Breast epithelium (tissue), 4 donors: ENCODE measurements at places on chromosomes 16 and 17. TPM values are rescaled to one million over a fixed set of nuclear protein-coding genes. Genes with fewer than 3 reads are reported as not detected.

Gene CLDN9
- not detected for total RNA-seq

DNA sequence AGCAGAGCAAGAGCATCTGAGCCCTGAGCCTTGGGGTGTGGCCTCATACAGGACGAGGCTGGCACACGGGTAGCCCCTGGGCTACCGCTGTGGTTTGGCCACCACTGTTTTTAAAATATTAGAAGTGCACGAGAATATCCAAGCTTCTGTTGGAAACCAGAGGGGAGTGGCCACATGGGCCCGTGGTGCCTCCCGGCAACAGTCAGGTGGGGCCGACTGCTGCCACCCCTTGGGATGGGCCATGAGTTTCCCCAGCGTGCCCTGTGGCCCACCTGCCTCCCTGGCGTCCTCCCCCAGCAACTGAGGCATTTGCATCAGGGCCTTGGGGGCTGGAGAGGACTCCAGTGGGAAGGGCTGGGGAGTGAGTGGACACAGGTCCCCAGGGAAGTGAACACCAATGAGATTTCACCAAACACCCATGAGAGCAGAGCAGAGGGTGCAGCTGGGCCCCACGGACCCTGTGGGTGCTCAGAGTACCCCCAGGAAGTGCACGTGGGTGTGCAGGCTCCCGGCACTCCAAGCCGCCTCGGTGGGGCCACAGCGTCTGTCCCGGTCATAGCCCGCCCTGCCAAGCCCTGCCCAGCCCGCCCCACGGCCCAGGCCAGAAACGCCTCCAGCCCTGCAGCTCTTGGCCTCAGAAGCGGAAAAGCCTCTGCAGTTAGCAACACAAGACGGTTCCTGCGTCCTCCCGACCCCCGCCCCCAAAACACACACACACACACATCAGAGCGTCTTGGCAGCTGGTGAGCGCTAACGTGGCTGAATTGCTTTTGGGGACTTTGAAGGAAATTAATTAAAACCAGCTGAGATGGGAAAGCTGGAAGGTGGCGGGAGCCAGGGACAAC lies 22.7 kb downstream of the ZNF469 start:
- no peak for DNase-seq

- no peak for DNase-seq
Observed at GRCh38 chr16:27458258-27458657, 56.3 kb downstream of the IL21R start.

Gene DHRS7C
- not detected for total RNA-seq

GRCh38 chr17:69592692-69593350 lies 178.3 kb downstream of the MAP2K6 start:
- DNase-seq: no peak

- DNase-seq: no peak
Observed at GRCh38 chr16:84876873-84877606, 57.3 kb downstream of the CRISPLD2 start.

- no peak for DNase-seq
Observed at GRCh38 chr17:67076290-67076689, 31.9 kb downstream of the CACNG1 start.

- DNase-seq: peak; percentile 43
Observed at GRCh38 chr17:77496831-77497577, 356.2 kb downstream of the SEC14L1 start.

DNA sequence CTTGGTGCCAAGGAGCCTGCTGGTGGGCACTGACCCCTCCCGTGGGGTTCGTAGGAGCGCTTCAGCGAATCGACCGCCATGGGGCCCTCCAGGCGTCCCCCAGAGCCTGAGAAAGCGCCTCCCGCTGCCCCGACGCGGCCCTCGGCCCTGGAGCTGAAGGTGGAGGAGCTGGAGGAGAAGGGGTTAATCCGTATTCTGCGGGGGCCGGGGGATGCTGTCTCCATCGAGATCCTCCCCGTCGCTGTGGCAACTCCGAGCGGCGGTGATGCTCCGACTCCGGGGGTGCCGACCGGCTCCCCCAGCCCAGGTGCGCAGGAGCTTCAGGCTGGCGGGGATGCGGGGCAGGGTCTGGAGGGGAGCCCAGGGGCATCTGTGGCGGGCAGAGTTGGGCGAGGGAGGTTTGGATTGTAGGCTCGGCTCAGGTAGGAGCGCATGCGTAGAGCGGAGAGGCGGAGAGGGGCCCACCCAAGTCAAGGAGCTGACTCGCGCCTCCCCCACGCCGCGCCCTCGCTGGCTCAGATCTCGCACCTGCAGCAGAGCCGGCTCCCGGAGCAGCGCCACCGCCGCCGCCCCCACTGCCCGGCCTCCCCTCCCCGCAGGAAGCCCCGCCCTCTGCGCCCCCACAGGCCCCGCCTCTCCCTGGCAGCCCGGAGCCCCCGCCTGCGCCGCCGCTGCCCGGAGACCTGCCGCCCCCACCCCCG lies 19.8 kb downstream of the FMNL1 start:
- no peak for DNase-seq

Gene GRB7
- 69.2 TPM for total RNA-seq

Gene SHISA9
- total RNA-seq: not detected

Gene FBXW10B
- 0.48 TPM for total RNA-seq

Gene UNC45B
- not detected for total RNA-seq

Gene TMC6
- total RNA-seq: 28.4 TPM

Gene CACNA1H
- 2.5 TPM for total RNA-seq

GRCh38 chr17:32222621-32223020 lies 43.0 kb upstream of the RHBDL3 start:
- no peak for DNase-seq

Gene CNGB1
- total RNA-seq: not detected

Gene CD300LF
- 2.0 TPM for total RNA-seq

Gene LCMT1
- total RNA-seq: 38.3 TPM

DNA sequence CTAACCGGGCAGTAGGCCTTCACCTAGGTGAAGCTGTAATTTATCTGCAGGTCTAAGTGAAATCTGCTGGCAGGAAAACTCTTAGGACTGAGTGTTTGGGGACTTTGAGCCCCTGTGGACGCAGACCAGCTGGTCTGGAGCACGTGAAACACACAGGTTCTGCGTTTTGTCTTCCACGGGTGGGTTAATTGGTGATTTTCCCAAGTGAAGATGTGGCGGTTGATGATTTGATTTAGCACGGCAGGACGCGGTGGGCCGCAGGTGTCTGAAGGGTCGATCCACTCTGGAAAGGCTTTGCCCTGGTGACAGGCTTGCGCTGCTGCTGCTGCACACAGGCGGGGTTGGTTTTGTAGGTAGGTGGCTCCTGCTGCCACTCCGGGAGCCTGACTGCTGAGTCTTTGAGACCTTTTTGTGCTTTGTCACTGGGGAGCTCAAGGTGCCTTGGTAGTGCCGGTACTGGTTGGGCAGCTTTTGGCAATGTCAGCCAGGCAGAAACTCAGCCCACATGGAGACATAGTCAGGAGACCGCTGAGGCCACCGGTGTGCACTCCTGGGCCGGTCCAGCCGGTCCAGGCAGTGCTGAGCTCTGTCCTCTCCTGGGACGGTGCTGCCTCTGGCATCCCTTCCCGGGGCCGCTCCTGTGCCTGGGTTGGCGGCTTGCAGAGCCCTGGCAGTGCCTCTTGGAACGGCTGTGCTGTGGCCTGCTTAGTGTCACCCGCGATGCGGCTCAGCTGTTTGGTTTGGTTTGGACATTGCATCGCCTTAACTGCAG lies 2.3 kb downstream of the BAIAP2 start:
- peak; percentile 89 for DNase-seq

DNA sequence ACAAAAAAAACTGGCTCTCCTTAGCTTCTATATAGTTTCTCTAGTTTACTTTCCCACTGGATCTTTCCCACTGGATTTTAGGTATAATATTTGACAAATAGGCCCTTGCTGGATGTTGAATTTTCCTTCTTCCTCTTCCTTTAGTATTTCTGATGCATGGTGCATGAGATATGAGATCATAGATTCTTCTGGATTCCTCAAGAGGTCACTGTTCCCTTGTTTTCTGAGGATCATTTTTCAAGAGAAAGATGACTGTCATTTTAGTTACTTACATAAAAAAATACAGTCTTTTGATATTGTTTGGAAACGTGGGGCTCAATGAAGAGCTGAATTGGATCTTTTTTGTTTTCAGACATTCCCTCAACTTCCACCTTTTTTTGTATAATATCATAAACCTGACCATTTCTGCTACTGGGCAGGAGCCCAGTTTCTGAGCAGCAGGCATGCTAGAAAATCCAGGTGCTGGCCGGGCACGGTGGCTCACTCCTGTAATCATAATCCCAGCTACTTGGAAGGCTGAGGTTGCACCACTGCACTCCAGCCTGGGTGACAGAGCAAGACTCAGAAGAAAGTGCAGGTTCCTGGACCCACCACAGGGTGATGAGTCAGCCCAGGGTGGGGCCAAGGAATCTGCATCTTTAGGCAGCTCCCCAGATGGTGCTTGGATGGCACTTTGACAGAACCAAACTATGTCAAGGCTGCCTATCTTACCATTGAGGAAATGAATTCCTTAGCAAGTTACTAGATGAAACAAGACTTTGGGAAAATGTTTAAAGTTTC lies 70.3 kb downstream of the SDR42E1 start:
- no peak for DNase-seq

Gene BAHCC1
- 17.0 TPM for total RNA-seq

DNA sequence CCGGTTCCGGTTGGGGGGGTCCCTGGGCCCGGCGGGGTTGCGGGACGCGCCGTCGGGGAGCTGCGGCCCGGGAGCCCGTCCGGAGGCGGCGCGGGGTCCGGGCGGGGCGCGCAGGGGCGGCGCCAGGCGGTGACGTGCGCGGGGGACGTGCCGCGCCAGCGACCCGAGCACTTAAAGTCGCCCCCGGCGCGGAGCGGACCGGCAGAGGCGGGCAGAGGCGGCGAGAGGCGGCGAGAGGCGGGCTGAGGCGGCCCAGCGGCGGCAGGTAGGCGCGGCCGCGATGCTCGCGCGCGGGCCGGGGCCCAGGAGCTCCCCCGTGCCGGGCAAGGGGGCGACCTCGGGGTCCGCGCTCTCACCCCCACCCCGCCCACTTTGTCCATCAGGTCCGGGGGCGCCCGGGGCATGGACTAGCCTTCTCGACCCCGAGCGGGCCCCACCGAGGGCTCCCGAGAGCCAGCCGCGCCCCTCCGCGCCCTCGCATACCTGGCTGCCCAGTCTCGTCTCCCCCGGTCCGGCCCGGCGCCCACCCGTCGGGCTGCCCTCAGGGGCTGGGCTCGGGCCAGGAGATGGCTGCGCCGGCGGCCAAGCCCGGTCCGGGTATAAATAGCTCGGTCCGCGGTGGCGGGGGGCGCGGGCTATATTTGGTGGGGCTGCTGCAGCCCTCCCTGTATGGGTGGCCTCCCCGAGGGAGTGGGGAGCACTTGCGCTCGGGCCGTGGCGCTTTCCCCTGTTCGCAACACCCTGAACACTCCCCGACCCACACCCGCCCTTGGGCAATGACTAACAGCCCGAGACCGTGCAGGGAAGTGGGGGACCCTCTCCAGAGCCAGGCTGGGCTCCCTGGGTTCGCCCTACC lies at the start of gene SLC16A3:
Gene SLC16A3, plus strand, starts transcription at position 201 of the 856 bp plus-strand sequence. CDS start 6,967 bp downstream, outside the sequence.
- DNase-seq: no peak

- DNase-seq: no peak
Observed at GRCh38 chr16:58661199-58661830, 23.3 kb downstream of the SLC38A7 start.

DNA sequence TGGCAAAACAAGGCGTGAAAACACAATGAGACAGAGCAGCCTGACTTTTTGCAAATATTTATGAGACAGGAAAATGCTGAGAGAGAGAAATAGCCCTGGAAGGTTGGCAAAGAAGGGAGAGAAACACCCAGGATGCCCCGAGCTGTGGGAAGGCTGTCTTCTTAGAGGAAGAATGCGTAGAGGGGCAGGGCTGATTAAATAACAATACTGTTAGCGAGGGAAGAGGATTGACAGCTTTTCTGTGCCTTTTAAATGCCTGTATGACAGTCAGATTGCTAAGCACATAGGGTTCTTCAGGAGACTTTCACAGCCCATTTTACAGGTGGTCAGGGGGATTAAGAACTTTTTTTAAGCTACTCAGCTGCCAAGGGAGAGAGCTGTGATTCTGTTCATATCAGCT lies 219.2 kb downstream of the SHISA9 start:
- DNase-seq: no peak

GRCh38 chr16:70661534-70661917 lies 15.2 kb downstream of the IL34 start:
- DNase-seq: no peak

- DNase-seq: no peak
Observed at GRCh38 chr17:79942591-79943346, 92.9 kb downstream of the TBC1D16 start.

DNA sequence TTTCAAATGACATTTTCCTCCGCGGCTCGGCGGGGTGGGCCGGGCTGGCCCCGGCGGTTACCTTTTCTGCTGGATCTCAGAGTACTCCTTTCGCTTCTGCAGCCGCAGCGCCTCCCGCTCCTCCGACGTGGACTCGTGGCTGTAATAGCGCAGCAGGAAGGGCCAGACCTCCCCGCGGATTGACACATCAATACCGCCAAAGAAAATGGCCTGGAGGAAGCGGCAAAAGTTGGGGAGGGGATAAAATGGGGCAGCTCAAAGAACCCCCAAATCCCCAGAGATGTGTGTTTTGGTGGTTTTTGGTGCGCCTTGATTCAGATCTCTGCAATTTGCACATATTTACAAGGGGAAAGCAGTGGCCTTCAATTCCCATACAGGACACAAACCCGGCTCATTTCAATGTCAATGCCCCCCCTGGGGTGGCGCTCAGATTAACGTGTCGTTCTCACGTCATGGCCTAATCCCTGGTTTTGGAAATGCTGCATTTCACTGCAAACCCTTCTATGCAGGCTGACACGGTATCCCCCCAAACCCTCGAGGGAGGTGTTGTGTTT lies 85.9 kb downstream of the TBC1D16 start:
- DNase-seq: no peak

DNA sequence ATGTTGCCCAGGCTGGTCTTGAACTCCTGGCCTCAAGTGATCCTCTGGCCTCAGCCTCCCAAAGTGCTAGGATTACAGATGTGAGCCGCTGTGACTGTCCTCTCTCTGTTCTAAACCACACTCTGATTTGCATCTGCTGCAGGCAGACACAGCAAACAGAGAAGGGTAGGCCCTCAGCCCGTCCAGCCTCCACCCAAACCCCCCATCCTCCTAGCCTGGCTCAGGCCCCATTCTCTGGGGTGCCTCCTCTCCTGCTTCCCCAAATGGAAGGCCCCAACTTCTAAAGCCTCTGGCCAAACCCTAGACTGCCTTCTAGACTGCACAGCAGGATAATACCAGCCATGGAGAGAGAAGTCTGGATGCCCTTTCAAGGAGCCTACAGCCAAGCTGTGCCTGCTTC lies 4.1 kb upstream of the GFAP start:
- peak; percentile 24 for DNase-seq

GRCh38 chr16:66701516-66701915 lies 5.0 kb upstream of the CMTM4 start:
- no peak for DNase-seq

DNA sequence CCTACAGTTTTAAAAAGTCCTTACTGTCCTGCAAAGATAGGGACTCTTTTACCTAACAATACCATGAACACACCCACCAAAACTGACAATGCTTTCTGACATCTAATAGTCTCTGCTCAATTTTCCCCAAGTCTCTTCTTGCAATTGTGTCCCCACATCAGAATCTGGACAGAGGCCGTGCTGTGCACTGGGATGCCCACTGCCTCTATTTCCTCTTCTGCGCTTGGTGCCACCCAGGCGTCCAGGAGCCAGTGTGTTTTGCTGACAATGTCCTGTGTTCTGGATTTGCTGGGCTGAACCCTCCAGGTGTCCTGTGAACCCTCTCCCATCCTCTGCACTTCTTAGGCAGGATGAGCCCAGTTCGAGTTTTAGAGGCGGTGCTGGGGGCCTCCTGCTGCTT lies 6.4 kb upstream of the ARHGDIA start:
- no peak for DNase-seq
